ENCODE measurements at places on chromosomes 7 and 10. TPM values are rescaled to one million over a fixed set of nuclear protein-coding genes. Genes with fewer than 3 reads are reported as not detected.

- H3K4me1 ChIP-seq, result no peaks in the 10 kb centered on the region
- H3K27ac ChIP-seq, result no peak overlapping the region
- no peaks in the 10 kb centered on the region for H3K36me3 ChIP-seq
- no peak overlapping the region for H3K4me3 ChIP-seq
These were observed 72.4 kb downstream of the SKAP2 start for GRCh38 chr7:26792006-26792405.

GRCh38 chr7:956031-956430 is 1.6 kb upstream of the ADAP1 start:
- peaks cover 8% of the 10 kb centered on the region for H3K4me1 ChIP-seq
- no peaks in the 10 kb centered on the region for H3K27me3 ChIP-seq
- H3K27ac ChIP-seq, result no peak overlapping the region
- H3K36me3 ChIP-seq, result no peaks in the 10 kb centered on the region

GRCh38 chr7:23315366-23315765 is 16.2 kb downstream of the MALSU1 start:
- H3K27ac ChIP-seq, result no peak overlapping the region
- H3K4me1 ChIP-seq, result no peaks in the 10 kb centered on the region

GRCh38 chr10:66783316-66783715 is 142.5 kb upstream of the LRRTM3 start:
- no peak overlapping the region for H3K4me3 ChIP-seq
- no peak for DNase-seq
- no peaks in the 10 kb centered on the region for H3K36me3 ChIP-seq
- H3K27me3 ChIP-seq, result no peaks in the 10 kb centered on the region

GRCh38 chr7:71237945-71238344 is 106.0 kb downstream of the GALNT17 start:
- H3K36me3 ChIP-seq, result no peaks in the 10 kb centered on the region
- no peak overlapping the region for H3K4me3 ChIP-seq
- no peak for DNase-seq
- no peaks in the 10 kb centered on the region for H3K4me1 ChIP-seq

GRCh38 chr7:121936951-121937623 is 64.1 kb downstream of the PTPRZ1 start:
- H3K4me3 ChIP-seq, result no peak overlapping the region
- no peak for DNase-seq
- no peaks in the 10 kb centered on the region for H3K36me3 ChIP-seq
- H3K4me1 ChIP-seq, result no peaks in the 10 kb centered on the region
- H3K27me3 ChIP-seq, result no peaks in the 10 kb centered on the region
- no peak overlapping the region for H3K27ac ChIP-seq

DNA sequence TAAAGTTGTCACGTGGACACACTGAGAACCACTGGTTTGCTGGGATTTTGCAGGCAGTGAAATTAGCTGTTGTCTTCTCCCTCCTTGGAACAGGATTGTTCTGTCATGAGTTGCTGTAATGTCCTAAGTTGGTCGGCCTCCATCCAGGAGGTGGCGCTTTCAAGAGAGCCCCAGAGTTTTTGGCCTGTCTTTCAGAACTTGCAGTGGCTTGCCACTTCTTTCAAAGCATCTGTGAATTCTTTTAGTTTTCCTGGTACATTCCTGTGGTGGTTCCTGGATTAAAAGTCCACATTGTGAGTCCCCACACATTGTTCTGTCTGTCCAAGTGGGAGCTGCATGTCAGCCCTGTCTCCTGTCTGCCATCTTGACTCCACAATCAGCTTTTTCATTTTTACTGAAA is 133.8 kb downstream of the PON1 start:
- H3K36me3 ChIP-seq, result no peaks in the 10 kb centered on the region
- no peak overlapping the region for H3K27ac ChIP-seq
- H3K4me1 ChIP-seq, result no peaks in the 10 kb centered on the region
- DNase-seq, result no peak

- no peaks in the 10 kb centered on the region for H3K36me3 ChIP-seq
- DNase-seq, result no peak
- H3K27ac ChIP-seq, result no peak overlapping the region
- H3K4me3 ChIP-seq, result no peak overlapping the region
These were observed 1.6 kb upstream of the NRG3 start for GRCh38 chr10:81873231-81873931.

DNA sequence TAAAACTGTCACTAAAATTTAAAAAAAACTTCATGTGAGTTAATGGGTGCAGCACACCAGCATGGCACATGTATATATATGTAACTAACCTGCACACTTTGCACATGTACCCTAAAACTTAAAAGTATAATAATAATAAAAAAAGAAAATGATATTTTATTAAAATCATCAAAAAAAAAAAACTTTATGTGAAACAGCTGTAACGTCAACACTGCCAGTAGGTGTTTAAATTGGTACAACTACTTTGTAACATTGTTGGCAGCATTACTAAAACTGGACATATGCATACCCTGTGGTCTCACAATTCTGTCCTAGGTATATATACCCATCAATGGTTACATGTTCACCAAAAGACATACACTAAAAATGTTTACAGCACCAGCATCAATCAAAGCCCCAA is 82.1 kb downstream of the NDUFB2 start:
- DNase-seq, result no peak
- no peak overlapping the region for H3K4me3 ChIP-seq
- H3K27me3 ChIP-seq, result no peaks in the 10 kb centered on the region
- peaks cover 21% of the 10 kb centered on the region for H3K36me3 ChIP-seq

- no peaks in the 10 kb centered on the region for H3K27me3 ChIP-seq
- peaks cover 16% of the 10 kb centered on the region for H3K4me1 ChIP-seq
- no peak overlapping the region for H3K27ac ChIP-seq
- peaks cover 18% of the 10 kb centered on the region for H3K36me3 ChIP-seq
These were observed 16.4 kb downstream of the CARD11 start for GRCh38 chr7:3027005-3027845.

- no peaks in the 10 kb centered on the region for H3K27me3 ChIP-seq
- H3K27ac ChIP-seq, result no peak overlapping the region
- H3K36me3 ChIP-seq, result no peaks in the 10 kb centered on the region
- no peak for DNase-seq
- no peak overlapping the region for H3K4me3 ChIP-seq
These were observed 182.2 kb downstream of the ZNF438 start for GRCh38 chr10:30849231-30850035.

GRCh38 chr7:102279537-102280400 is 6.9 kb upstream of the SH2B2 start:
- no peaks in the 10 kb centered on the region for H3K4me1 ChIP-seq
- H3K36me3 ChIP-seq, result no peaks in the 10 kb centered on the region
- H3K27me3 ChIP-seq, result no peaks in the 10 kb centered on the region
- no peak overlapping the region for H3K27ac ChIP-seq
- peak; percentile 48 for DNase-seq

DNA sequence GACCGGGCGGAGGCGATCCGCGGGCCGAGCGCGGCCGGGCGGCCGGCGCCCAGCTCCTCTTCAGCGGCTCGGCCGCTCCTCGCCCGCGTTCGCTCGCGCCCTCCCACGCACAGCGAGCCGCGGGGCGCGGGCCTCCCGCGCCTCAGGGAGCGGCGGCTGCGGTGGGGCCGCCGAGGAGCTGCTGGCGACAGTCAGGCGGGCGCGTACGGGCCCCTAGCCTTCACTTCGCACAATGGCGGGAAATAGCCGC is at the start of gene MCMBP:
TSS of gene MCMBP (minus strand) at position 234 of the 250 bp plus-strand sequence. CDS start 259 bp downstream, outside the sequence.
- H3K36me3 ChIP-seq, result no peaks in the 10 kb centered on the region
- H3K4me3 ChIP-seq, result peak within 1 kb of the TSS; percentile 94
- no peak for DNase-seq
- peak within 1 kb of the TSS; percentile 81 for H3K27ac ChIP-seq

GRCh38 chr7:23333671-23334246 is 34.6 kb downstream of the MALSU1 start:
- no peaks in the 10 kb centered on the region for H3K36me3 ChIP-seq
- no peak overlapping the region for H3K4me3 ChIP-seq
- no peaks in the 10 kb centered on the region for H3K4me1 ChIP-seq
- no peaks in the 10 kb centered on the region for H3K27me3 ChIP-seq

- no peaks in the 10 kb centered on the region for H3K4me1 ChIP-seq
- no peaks in the 10 kb centered on the region for H3K27me3 ChIP-seq
- H3K27ac ChIP-seq, result no peak overlapping the region
- peak; percentile 58 for DNase-seq
These were observed 41.8 kb upstream of the HYCC1 start for GRCh38 chr7:23055582-23056178.

DNA sequence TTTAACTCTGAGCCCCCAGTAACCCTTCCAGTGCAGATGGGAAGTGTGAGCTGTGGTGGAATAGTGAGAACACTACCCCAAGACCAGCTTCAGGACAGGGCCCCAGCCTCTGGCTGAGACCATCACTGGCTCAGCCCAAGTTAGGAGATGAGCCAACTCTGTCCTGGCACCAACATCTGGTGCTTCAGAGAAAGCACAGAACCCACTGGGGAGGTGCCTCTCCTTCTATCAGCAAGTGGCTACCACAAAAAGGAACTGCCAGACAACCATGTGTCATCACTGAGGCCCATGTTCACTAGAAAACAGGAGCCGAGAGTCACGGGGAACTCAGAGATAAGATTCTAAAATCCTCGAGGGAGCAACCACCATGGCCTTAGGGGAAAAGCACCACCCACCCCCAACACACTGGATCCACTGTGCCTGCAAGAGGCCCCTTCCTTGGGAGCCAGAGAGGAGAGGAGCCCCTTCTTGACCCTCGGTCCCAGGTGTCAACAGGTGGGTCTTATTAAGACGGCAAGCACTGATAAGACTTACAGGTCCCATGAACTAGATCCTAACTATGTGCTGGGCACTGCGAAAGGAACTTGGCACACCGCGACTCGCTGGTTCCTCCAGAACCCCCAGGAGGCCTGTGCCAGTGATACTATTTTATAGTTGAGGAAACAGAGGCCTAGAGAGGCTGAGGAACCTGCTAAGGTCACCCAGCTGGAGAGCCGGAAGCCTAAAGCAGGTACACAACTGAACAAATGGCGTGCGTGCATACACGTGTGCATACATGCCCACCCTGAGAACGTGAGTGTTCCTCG is 102.7 kb downstream of the FAM53B start:
- H3K4me1 ChIP-seq, result peaks cover 81% of the 10 kb centered on the region
- no peaks in the 10 kb centered on the region for H3K36me3 ChIP-seq
- H3K4me3 ChIP-seq, result peak overlapping the region; percentile 1
- no peaks in the 10 kb centered on the region for H3K27me3 ChIP-seq
- DNase-seq, result peak; percentile 30

Gene SLC26A5
- not detected for total RNA-seq

Gene MUC12
- total RNA-seq, result 0.35 TPM

Gene EIF5AL1
- 2.9 TPM for total RNA-seq

Gene LRRC4
- total RNA-seq, result 0.51 TPM

Gene CALHM3
- total RNA-seq, result not detected

Gene IL15RA
- total RNA-seq, result 30.1 TPM

Gene PROSER2
- total RNA-seq, result 2.4 TPM

Gene TMEM184A
- total RNA-seq, result not detected

Gene HACD1
- total RNA-seq, result 2.2 TPM

Gene GPER1
- not detected for total RNA-seq

Gene CYP3A7
- total RNA-seq, result not detected

Gene ZNF467
- not detected for total RNA-seq

Gene OTUD1
- 6.6 TPM for total RNA-seq
